Heart left ventricle (tissue), 16 donors: ENCODE measurements at places on chromosomes 6 and 20. TPM values are rescaled to one million over a fixed set of nuclear protein-coding genes. Genes with fewer than 3 reads are reported as not detected.

SSTR4 gene
- total RNA-seq: not detected

WFDC5 gene
- not detected for total RNA-seq

CAGE1 gene
- total RNA-seq: not detected

FRS3 gene
- 5.3 TPM for total RNA-seq

HTR1E gene
- total RNA-seq: not detected

CRISP2 gene
- not detected for total RNA-seq

AKIRIN2 gene
- 15.2 TPM for total RNA-seq

OXT gene
- total RNA-seq: not detected

ADGRF1 gene
- total RNA-seq: not detected

OTOR gene
- not detected for total RNA-seq

RRAGD gene
- total RNA-seq: 91.4 TPM

CLPSL1 gene
- total RNA-seq: not detected

PLAGL1 gene
- total RNA-seq: 8.9 TPM

BPIFB2 gene
- not detected for total RNA-seq

GINM1 gene
- 54.2 TPM for total RNA-seq

HLA-DQB1 gene
- total RNA-seq: 18.9 TPM

C6orf132 gene
- 2.2 TPM for total RNA-seq

ZNF341 gene
- total RNA-seq: 1.3 TPM

SAMD10 gene
- total RNA-seq: 4.7 TPM

CLDN20 gene
- total RNA-seq: not detected

OR12D3 gene
- total RNA-seq: not detected

CALHM4 gene
- total RNA-seq: 0.67 TPM

TP53TG5 gene
- total RNA-seq: 3.2 TPM

HSPA1L gene
- total RNA-seq: 2.8 TPM

ULBP2 gene
- 1.8 TPM for total RNA-seq

POM121L2 gene
- total RNA-seq: not detected

ALDH5A1 gene
- total RNA-seq: 16.6 TPM

TRIM15 gene
- total RNA-seq: not detected

LGSN gene
- not detected for total RNA-seq

PCK1 gene
- 4.3 TPM for total RNA-seq

DNAH8 gene
- not detected for total RNA-seq

CD109 gene
- total RNA-seq: 16.6 TPM

WRNIP1 gene
- total RNA-seq: 34.7 TPM

RIPPLY2 gene
- not detected for total RNA-seq

MYO6 gene
- 6.3 TPM for total RNA-seq

GNAS-AS1 gene
- 0.51 TPM for total RNA-seq

WFDC12 gene
- total RNA-seq: not detected

TUBB2A gene
- 15.5 TPM for total RNA-seq

SCRT2 gene
- total RNA-seq: not detected

BTN1A1 gene
- not detected for total RNA-seq

GSTA2 gene
- total RNA-seq: not detected

GMNN gene
- 7.6 TPM for total RNA-seq

WTAP gene
- total RNA-seq: 53.7 TPM

RBBP9 gene
- total RNA-seq: 7.6 TPM

ACTR5 gene
- 4.1 TPM for total RNA-seq

MMUT gene
- total RNA-seq: 43.6 TPM

TMC2 gene
- not detected for total RNA-seq

RNASET2 gene
- total RNA-seq: 7.9 TPM

SEMG1 gene
- total RNA-seq: not detected

HUS1B gene
- not detected for total RNA-seq

AHCY gene
- 74.2 TPM for total RNA-seq

ECT2L gene
- total RNA-seq: 2.9 TPM

NOTCH4 gene
- total RNA-seq: 23.1 TPM

LIN28B gene
- not detected for total RNA-seq
